H1 (cell line): ENCODE measurements at places on chromosomes 13 and 19.

DNA sequence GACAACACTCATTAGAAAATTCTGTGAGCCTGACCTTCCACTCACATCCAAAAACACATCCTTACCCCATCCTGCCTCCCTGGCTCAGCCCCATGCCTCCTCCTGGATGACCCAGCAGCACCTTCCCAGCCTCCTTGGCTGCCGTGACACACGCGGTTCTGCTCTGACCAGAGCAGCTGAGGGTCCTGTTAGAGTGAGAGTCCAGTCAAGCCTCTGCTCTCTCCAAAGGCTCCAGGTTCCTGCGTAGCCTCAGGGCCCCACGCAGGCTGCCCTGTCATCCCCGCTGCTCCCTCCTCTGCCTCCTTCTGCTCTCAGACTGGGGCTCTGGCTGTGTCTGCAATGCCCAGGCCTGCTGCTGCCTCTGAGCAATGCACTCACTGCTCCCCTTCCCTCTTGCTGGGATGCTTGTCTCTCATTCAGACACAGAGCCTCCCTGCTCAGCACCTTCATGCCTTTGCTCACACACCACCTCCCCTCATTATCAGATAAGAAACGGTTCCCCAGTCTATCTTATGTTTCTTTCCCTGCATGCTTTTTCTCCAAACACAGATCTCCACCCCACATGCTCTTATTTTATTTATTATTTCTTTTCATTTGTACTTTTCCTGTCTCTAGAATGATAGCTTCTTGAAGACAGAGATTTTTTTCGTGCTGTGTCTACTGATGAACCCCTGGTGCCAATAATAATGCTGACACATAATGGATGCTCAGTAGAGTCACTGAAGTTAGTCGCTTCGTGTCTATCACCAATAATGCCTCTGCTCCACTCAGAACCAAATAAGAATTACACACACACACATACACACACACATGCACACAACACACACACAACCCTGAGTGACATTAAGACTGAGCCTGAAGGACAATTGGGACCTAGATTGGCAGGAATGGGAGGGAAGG, 10.2 kb upstream of the SIGLEC6 start:
- DNase-seq = no peak

- no peak for DNase-seq
Observed at GRCh38 chr13:104831831-104832230, 1703.6 kb downstream of the EFNB2 start.

GRCh38 chr13:32736648-32737047, 150.4 kb downstream of the PDS5B start:
- DNase-seq = no peak

DNA sequence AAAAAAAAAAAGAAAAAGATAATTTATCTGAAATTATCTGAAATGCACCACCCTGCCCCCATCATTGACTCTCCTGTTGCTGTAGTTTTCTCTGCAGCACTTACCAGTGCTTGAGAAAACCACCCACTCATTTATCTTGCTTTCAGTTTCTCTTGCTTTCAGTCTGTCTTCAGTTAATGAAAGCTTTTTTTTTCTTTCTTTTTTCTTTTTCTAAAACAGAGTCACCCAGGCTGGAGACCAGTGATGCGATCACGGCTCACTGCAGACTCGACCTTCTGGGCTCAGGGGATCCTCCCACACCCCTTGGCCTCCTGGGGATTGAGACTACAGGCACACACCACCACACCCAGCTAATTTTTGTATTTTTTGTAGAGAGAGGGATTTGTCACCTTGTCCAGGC, 4.3 kb upstream of the ACP5 start:
- no peak for DNase-seq

DNA sequence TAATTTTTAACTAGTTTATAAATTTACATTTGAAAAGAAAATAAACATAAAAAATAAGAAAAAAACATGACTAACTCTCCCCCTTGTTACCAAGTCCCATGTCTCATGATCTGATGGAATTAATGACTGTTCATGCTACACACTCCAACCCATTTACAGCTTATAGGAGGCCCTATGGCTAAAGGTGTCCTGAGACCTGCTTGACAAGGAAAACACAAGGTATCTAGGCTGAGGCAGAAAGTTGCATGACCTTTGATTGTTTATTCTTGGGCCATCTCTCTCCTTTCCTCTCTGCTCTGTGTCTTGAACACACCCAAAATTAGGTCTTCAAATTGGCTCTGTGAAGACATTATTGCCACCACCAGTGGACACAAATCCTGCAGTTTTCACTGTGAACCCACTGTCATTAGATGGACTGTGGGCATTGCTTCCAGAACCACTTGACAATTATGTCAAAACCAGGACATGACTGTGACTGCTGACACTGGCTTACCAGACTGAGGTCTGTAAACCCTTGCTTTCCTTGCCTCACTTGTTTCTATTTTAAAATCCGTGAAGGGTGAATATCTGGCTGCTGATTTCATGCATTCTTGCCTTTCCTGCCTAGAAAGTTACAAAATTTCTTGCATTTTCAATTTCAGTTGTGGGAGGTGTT, 386.5 kb upstream of the SPRY2 start:
- no peak for DNase-seq

DNA sequence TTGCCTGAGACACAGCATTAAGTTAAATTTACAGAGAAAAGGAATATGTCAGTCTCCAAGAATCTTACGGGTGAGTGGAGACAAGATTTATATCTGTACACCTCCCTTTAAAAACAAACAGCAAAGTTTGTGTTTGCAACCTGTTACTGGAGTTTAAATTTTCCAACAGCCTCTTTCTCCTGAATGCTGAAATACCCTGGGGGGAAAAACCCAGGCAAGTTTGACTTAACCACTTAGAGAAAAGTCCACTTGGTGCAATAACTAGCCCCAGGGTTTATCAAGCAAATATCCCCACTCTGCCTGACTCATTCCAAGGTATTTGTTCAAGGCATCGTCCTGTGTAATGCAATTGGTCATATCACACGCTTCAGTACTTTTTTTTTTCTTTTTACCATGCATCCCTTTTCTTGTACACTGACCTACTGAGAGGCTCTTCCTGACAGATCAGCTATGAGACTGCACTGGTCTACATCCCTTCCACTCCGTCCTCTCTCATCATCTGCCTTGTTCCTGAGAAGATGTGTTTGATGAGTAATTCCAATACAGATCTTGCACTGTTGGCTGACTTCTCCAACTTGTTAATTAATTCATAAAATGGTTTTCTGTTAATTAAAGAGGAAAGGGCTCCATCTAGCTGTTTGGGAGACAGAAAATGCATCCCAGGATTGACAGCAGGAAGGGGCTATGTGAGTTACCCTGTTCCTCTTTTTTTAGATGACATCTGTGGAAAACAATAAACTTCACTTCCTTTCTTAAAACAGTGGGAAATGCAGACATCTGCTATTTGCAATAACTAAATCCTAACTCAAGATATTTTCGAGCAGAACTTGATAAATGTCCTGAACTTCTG, 212.5 kb upstream of the IRS2 start:
- no peak for DNase-seq

DNA sequence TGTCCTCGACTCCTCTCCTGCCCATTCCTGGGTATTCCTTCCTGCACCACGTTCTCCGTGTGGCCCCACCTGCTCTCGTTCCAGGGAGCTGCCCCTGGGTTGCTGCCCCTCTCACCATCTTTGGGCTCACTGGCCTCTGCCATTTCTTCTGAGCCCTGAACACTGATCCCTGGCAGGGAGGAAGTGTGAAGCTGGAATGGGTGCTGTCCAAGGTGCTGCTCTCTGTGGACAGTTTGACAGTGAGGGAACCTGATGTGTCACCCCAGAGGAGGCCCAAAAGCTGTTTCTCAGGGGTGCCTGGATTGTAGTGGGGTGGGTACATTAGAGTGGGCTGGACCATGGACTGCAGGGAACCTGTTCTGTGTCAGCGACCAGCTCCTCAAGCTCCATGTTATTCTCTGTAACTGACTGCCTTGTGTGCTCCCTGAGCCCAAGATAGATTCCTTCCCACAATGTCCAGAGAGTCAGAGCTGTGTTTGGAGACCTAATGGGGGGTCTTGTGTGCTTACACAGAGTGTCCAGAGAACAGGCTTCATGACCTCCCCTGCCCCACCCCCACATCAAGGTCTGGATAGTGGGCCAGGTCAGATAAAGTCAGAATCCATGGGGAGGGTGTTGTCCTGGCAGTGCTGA, 7.2 kb upstream of the CEACAM8 start:
- no peak for DNase-seq

GRCh38 chr13:26112843-26113242, 61.0 kb upstream of the SHISA2 start:
- no peak for DNase-seq

GRCh38 chr13:23751195-23751594, 138.0 kb downstream of the MIPEP start:
- DNase-seq = no peak

GRCh38 chr13:48602296-48603016, 51.3 kb upstream of the CYSLTR2 start:
- no peak for DNase-seq

DNA sequence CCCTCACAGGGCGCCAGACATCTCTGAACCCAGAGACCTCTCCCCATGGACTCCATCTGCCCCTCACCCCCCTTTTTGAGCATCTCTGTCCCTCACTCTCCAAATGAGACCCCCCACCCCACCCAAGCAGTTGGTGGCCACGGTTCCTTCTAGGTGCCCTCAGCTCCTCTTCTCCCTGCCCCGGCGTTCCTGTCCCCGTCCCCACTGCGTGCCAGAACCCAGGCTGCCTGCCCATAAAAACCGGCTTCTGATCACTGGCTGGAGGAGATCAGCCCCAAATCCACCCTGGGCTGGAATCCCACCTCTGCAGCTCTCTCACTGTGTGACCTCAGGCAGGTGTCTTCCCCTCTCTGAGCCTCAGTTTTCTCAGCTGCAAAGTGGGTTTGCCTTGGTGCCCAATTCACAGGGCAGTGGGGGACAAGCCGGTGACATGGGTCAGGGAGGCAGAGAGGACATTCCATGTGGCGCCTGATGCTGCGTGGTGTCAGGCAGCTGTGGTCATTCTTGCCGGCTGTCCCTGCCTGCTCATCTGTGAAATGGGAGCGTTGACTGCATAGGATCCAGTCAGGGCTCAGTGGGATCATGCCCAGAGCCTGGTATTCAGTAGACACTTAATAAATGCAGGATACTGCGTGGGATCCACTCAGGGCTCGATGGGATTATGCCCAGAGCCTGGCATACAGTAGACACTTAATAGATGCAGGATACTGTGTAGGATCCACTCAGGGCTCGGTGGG, 25.5 kb downstream of the SMIM24 start:
- DNase-seq = no peak

DNA sequence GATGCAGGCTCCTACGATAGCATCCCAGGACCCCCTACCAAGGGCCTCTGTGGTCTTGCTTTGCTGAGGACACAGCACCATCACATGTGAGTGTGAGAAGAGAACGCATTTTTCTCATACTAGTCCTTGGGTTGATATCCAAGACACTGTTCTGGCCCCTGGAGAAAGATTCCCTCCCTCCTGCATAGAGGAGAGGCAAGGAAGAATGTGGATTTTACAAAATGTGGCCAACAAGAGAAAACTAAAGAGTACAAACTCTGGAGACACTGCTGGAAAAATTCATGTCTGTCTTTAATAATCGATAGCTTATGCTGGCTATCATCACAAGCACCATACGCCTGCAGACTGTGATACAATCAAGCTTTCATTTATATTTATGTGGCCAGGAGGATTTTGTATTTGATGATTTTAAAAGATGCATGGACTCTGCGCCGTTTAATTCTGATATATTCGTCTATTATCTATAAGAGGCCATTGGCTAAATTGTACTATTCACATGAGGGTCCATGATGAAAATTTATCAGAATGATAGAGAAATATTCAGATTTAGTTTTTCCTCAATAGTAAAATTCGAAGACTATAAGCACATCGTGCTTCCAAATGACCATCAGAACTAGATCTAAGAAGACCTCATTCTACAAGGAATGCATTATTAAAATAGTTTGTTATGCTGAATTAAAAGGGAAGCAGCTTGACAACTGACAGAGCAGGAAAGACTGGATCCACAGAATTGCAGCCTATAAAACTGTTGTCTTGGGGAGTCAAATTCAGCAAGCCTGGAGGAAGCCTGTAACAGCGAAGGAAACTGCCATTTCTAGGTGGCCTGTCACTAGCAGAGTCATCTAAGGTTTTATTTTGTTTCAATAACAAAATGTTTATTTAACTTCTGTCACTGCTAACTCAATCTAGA, 578.7 kb downstream of the DIAPH3 start:
- DNase-seq = no peak

DNA sequence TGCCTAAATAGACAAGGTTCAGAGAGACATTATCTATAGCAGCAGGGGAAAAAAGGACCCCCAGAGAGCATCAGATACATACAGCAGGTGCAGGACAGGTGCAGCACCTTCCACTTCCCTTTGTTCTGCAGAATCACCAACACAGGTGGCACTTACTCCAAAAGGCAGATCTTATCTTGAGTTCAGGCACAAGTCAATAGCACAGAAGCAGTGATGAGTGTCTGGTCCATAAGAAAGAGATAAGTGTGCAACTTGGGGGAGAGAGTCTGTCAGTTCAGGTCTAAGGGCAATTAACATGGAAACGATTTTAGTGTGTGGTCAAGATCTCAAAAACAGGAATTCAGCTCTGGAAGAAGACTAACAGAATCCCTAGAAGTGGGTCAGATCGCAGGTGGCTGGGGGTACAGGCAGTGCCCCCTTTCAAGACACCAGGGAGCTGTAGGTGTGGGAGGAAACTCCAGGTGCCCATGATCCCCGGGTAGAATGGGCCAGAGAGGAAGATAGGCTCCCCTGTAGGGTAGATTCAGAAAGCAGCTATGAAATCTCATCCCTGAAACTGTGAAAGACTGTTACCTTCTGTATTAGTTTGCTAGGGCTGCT, 40.6 kb downstream of the TNFSF11 start:
- no peak for DNase-seq

DNA sequence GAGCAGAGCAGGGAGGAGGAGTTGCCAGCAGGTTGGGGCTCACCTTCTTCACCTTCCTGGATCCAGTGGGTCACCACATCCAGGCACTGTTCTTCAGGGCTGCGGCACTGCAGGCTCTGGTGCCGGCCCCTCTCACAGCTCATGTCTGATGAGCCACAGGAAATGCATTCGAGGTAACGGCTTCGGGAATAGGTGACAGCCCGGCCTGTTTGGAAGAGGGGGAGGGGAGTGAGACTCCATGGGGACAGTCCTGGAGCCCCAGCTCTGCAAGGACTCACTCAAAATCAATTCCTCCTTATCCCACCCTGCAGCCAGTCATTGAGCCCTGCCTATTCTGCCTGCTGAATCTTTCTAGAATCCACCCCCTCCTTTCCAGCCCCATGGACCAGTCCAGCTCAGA, 13.5 kb downstream of the PLAUR start:
- no peak for DNase-seq

- no peak for DNase-seq
Observed at GRCh38 chr13:75507027-75508001, 25.3 kb upstream of the TBC1D4 start.
